ENCODE measurements at places on chromosomes 2 and 18.
A peak's percentile ranks its signal among the peaks of the same experiment; 100 is the strongest.

DNA sequence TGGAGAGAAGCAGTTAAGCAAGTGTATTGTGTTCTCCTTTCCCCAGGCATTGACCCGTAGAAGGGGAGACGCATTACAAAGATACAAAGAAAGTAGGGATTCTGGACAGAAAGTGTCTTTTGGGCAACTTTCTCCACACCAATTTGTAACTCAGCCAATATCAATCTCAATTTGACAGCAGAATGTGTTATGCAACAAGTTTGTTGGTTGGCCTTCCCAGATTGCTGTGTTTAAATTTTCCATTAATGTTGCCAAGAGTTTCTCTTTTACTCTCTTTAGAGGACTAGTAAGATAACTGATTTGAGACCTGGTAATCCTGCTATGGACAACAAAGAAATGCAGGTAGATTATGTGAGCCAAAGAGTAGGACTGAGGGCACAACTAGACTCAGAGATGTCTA lies 279.6 kb downstream of the ZNF804A start:
- DNase-seq: no peak

DNA sequence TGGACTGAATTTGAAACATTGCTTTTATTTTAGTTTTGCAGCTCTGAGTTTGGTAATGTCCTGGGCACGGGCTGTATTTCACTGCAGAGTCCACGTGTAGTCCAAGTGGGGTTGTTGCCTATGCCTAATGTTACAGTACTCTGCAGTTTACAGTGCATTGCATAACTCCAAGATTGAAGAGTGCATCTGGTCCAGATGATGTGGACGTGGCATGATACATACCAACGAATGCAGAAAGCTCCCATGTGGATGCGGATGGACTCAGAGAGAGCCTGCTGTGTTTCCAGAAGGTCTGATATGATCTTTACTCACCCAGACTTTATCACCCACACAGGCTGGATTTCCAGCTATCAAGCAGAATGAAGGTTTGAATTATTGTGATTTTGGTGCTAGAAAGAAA lies 44.4 kb upstream of the CCDC68 start:
- no peak for DNase-seq

GRCh38 chr2:118784860-118785259 lies 62.6 kb downstream of the EN1 start:
- no peak for DNase-seq

DNA sequence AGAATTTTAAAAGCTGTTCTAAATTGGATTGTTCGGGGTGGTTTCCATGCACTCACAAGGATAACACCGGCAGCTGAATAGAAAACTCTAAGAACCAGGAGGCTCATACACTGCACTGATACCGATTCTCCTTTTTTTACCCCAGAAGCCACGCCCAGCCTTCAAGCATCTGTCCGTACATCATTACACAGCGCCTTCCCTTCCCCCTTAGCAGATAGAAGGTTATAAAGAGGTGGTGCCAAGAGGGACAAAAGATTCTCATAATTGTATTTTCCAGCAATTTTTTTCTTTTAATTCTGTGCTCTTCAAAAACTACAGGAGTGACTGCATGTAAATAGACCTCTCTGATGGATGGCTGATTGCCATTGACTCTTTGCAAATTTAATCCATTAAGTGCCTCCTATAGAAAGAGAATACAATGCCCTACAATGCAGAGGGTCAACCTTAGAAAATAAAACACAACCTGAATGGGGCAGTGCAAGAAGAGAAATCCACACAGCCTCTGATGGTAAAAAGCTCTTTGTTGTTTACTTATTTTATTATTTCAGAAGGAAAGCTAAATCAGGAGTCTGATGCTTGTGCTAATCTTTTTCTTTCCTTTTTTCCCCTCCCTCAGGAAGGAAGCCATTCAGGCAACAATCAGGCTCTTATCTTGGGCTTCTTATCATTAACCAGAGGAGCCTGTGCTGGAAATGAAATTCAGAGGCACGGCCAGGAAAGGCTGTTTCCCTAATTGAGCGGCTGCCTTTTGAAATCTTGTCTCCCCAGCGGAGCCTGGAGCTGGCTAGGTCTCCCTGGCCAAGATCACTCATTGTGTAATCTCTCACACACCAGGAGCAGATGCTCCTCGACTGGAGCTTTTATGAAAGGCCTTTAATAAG lies 198.9 kb upstream of the NABP1 start:
- DNase-seq: no peak

DNA sequence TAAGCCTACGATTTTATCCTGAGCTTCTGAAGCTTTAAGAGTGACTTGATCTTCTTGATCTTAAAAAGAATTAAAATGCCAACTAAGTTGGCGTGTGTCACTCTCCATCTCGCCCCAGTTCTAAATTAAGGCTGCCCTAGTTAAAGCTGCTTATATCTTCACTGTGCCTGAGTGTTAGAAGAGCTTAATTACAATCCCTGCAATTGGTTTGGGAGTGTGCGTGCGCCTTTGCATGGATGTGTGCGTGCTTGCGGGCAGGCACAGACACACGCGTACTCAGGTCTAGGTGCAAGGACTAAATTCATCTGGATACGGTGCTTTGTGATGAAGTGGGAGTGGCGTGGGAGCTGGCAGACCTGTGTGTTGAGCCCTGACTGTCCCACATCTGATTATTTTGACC lies 201.5 kb downstream of the FAM210A start:
- DNase-seq: no peak

- no peak for DNase-seq
These were observed 271.0 kb upstream of the GALNT5 start for GRCh38 chr2:156986339-156986988.

DNA sequence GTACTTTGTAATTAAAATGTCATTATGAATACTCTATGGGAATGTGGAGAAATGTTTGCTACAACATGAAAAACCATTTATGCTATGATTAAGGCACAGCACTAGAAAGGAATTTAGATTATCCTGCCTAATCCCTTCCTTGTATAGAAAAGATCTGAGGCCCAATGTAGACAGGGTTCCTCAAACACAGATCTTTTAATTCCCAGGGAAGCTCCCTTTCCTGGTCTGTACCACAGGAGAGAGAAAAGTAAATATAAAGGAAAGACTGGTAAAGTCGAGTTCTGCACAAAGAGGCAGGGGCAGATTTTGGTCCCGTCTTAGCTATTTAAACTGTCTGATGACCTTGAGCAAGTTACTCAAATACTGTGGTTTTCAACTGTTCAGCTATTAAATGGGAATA lies 84.7 kb downstream of the ICA1L start:
- DNase-seq: no peak

DNA sequence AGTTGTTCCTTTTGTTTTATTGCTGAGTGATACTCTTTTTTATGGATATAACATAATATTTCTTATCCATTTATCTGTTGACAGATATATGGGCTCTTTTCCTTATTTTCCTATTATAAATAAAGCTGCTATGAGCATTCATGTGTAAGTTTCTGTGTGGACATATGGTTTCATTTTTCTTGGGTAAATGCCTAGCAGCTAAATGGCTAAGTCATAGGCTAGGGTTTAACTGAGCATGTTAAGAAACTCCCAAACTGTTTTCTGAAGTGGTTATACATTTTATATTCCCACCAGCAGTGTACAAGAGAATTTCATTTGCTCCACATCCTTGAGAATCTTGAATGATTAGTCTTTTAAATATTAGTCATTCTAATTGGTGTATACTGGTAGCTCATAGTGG lies 786.6 kb upstream of the CDH2 start:
- DNase-seq: no peak

GRCh38 chr18:79617511-79618500 lies 61.8 kb upstream of the CTDP1 start:
- no peak for DNase-seq

- peak; percentile 67 for DNase-seq
These were observed at the start of gene SH3YL1 for GRCh38 chr2:263774-264492. TSS of gene SH3YL1 (minus strand) at chr2:264032. CDS start at chr2:263984, 48 bp downstream.

GRCh38 chr2:39300044-39300978 lies 56.5 kb upstream of the CDKL4 start:
- DNase-seq: no peak

GRCh38 chr2:127004893-127005600 lies 101.9 kb downstream of the BIN1 start:
- no peak for DNase-seq

DNA sequence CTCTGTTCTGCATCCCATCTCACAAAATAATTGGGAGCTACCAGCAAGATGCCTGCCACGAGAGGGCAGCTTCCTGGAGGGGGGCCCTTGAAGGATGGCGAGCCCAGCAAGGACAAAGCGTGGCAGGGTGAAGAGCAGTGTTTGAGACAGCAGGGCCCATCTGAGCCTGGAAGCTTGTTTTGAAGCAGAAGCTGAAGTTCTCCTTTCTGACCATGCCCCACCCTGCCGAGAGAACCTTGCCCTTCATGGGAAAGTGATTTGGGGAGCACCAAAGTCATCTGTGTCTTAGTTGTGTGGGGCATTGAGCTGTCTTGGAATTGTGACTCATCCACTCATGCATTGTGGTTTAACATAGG lies 216.3 kb downstream of the BCL11A start:
- no peak for DNase-seq

GRCh38 chr2:180985771-180986395 lies 5.5 kb downstream of the UBE2E3 start:
- DNase-seq: no peak

DNA sequence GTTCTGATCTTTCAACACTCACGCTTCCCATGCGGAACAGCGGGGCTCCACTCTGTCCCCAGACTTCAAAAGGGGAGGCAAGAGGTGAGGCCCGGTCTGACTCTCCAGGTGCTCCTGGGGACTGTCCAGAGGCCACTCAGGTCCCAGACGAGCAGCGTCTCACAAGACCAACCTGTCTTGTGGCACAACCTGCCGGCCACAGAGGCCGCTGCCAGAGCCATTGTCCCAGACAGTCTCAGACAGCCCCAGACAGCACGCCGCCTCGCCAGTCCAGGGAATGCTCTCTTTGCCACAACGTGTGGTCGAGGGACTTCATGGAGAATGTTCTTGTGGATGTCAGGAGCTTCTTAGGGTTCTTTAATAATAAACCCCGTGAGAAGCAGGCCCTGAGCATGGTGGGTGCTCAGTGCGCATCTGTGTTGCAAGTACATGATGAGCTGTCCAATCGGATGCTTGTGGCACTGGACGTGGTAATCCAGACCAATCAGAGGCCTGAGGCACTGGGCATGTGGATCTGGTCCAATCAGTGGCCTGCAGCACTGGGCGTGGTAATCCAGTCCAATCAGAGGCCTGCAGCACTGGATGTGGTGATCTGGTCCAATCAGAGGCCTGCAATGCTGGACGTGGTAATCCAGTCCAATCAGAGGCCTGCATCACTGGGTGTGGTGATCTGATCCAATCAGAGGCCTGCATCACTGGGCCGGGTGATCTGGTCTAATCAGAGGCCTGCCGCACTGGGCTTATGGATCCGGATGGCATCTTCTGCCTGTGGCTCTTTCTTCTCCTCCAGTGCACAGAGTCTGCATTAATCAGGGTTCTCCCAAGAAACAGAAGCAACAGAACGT lies 76.4 kb downstream of the TMEM18 start:
- DNase-seq: no peak

GRCh38 chr2:74504591-74504990 lies 2.9 kb downstream of the PCGF1 start:
- no peak for DNase-seq

DNA sequence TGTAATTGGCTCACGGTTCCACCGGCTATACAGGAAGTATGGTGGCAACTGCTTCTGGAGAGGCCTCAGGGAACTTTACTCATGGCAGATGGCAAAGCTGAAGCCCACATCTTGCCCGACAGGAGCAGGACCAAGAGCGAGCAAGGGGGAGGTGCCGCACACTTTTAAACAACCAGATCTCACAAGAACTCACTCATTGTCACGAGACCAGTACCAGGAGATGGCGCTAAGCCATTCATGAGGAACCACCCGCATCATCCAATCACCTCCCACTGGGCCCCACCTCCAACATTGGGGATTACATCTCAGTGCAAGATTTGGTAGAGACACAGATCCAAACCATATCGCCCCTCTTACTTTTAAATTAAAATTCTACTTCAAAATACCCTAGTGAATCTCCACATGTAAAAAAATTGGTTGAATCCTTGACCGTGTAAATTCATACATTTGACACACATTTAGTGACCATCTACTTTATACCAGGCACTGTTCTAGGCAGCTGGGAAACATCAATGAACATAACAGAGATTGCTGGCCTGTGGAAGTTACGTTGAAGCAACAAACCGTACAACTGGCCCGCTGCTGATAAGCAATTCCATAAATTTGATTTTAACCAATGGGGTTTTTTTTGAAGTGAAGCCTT lies 87.6 kb downstream of the ALPK2 start:
- peak; percentile 53 for DNase-seq

- DNase-seq: no peak
These were observed 613.3 kb downstream of the TSN start for GRCh38 chr2:122368576-122369243.

DNA sequence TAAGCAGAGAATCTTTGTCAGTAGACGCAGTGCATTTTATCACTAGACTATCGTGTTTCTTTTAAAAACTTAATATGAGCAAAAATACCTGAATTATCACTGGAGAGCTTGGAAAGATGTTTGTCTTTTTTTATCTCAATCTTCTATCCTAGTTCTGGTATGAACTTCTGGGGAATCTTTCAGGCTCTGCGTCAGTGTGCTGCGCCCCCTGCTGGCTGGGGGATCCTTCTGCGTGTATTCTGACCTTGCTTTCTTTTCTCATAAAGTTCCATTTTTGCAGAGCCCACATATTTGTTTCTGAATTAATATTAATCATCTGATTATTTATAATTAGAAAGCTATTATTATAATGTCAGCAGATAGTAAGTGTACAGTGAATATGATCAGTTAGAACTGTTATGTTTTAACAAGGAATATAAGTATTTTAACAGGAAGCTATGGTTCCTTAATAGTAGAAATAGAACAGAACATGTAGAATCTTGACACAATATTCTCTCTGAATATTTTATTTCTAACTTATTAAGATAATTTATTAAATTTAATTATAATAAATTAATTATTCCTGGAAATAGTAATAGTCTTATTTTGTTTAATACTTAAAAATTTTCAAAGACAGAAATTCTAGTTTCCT lies 945.0 kb upstream of the CRIM1 start:
- peak; percentile 25 for DNase-seq

GRCh38 chr18:3119401-3120341 lies 100.1 kb downstream of the MYOM1 start:
- no peak for DNase-seq

- DNase-seq: no peak
These were observed 17.9 kb downstream of the CAPN10 start for GRCh38 chr2:240604291-240604938.

- no peak for DNase-seq
These were observed 192.7 kb upstream of the ITGA4 start for GRCh38 chr2:181264441-181264840.

DNA sequence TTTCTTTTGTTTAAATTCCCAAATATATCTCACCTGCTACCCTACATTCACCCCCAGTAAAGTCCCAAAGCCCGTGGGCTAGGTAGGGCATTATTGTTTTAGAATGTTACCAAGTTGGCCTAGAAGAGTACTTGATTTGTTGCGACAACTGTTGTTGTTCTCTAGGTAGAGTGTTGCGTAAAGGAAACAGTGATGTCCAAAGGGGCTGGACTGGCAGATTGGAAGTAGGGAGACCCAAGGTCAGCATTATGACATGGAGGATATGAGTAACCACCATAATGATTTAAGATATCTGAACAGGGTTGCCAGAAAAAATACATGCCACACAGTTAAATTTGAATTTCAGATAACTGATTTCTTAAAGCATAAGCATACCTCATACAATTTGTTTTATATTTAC lies 39.2 kb downstream of the SCN1A start:
- no peak for DNase-seq

GRCh38 chr2:240725671-240726070 lies 34.0 kb downstream of the AQP12A start:
- DNase-seq: no peak

- no peak for DNase-seq
These were observed 80.0 kb upstream of the PXDN start for GRCh38 chr2:1824202-1824905.

All from CD4-positive, alpha-beta T cell treated with Interleukin-12 subunit alpha and Interleukin-12 subunit beta, for 1 hour (primary cell).